ENCODE measurements at places on chromosomes 3 and 15. TPM values are rescaled to one million over a fixed set of nuclear protein-coding genes. Genes with fewer than 3 reads are reported as not detected.
A peak's percentile ranks its signal among the peaks of the same experiment; 100 is the strongest.

Gene ITGB5
- 88.7 TPM for total RNA-seq

Gene SLCO2A1
- total RNA-seq, result 7.0 TPM

Gene HRG
- not detected for total RNA-seq

Gene HCN4
- 0.78 TPM for total RNA-seq

Gene CYP11A1
- 0.26 TPM for total RNA-seq

Gene GOLGA6L10
- 2.9 TPM for total RNA-seq

Gene ITIH4
- total RNA-seq, result 60.7 TPM

Gene GPR176
- not detected for total RNA-seq

Gene TAGLN3
- 0.99 TPM for total RNA-seq

Gene ZPLD1
- 0.26 TPM for total RNA-seq

- no peak for DNase-seq
- no peak overlapping the region for H3K4me3 ChIP-seq
- H3K27me3 ChIP-seq, result no peaks in the 10 kb centered on the region
- H3K36me3 ChIP-seq, result no peaks in the 10 kb centered on the region
These were observed 2.1 kb upstream of the SNX22 start for GRCh38 chr15:64149424-64149823.

GRCh38 chr3:4533489-4534443 is 40.6 kb downstream of the ITPR1 start:
- H3K4me1 ChIP-seq, result peaks cover 13% of the 10 kb centered on the region
- no peak overlapping the region for H3K4me3 ChIP-seq
- H3K27ac ChIP-seq, result peak overlapping the region; percentile 49
- peak; percentile 21 for DNase-seq

DNA sequence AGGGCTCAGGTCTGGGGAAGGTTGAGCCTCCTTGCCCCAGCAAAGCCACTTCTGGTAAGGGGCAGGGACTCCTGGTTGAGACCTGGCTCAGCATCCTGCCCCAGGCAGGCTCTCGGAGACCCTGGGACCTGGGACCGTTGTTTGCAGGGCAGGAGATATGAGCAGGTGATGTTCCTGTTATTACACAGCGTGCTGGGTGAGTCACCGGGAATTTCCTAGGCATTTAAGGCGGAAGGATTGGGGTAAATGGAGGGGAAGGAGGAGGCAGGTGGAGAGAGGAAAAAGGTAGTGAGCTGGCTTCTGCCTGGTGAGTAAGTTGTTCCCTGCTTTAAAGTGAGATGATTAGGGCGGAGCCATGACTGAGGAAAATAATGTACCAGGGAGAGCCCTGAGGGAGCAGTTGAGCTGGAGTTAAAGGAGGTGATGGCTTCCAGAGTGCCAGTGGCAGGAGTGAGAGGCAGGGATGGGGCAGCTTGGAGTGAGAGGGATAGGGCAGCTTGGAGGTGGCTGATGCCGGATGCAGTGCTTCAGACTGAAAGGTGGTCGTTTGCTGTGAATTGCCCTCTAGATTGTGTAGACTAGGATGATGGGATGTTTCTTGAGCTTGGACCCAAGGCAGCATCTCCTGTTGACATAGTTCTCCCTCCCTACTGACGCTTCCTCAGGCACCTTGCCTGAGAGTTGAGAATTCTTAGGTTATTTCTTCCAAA is 79.4 kb downstream of the AAGAB start:
- H3K4me1 ChIP-seq, result peaks cover 15% of the 10 kb centered on the region
- H3K36me3 ChIP-seq, result no peaks in the 10 kb centered on the region
- H3K27ac ChIP-seq, result peak overlapping the region; percentile 27

DNA sequence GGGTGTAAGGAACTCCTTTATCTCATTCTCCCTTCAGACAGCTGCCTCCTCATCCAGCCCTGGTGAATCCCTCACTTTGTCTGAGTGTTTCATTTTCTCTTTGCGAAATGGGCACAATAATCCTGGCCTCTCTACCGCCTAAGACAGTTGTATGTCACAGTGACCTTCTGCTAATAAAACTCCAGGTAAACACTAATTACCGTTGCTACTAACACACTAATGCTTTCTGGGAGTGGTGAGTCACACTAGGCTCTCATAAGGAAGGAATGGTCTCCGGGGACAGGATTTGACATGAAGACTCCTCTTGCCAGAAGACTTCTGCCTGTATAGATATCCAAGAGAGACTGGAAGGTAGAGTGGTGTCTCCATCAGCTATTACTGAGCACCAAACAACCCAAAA is 71.7 kb upstream of the SNRK start:
- H3K4me1 ChIP-seq, result peaks cover 36% of the 10 kb centered on the region
- no peak overlapping the region for H3K4me3 ChIP-seq
- peak overlapping the region; percentile 26 for H3K27ac ChIP-seq
- no peaks in the 10 kb centered on the region for H3K36me3 ChIP-seq

- H3K27me3 ChIP-seq, result no peaks in the 10 kb centered on the region
- H3K4me1 ChIP-seq, result peaks cover 33% of the 10 kb centered on the region
- H3K27ac ChIP-seq, result peak overlapping the region; percentile 15
- H3K36me3 ChIP-seq, result no peaks in the 10 kb centered on the region
These were observed 7.3 kb upstream of the RTP3 start for GRCh38 chr3:46490338-46491084.

- H3K36me3 ChIP-seq, result no peaks in the 10 kb centered on the region
- H3K4me1 ChIP-seq, result peaks cover 57% of the 10 kb centered on the region
- DNase-seq, result peak; percentile 55
- no peaks in the 10 kb centered on the region for H3K27me3 ChIP-seq
- H3K4me3 ChIP-seq, result no peak overlapping the region
- H3K27ac ChIP-seq, result peak overlapping the region; percentile 87
These were observed 373.1 kb downstream of the FOXP1 start for GRCh38 chr3:71210257-71211007.

GRCh38 chr3:153856932-153857331 is 264.3 kb upstream of the ARHGEF26 start:
- DNase-seq, result no peak
- no peaks in the 10 kb centered on the region for H3K4me1 ChIP-seq
- H3K27ac ChIP-seq, result no peak overlapping the region
- H3K36me3 ChIP-seq, result no peaks in the 10 kb centered on the region
- H3K4me3 ChIP-seq, result no peak overlapping the region
- no peaks in the 10 kb centered on the region for H3K27me3 ChIP-seq

- H3K4me3 ChIP-seq, result no peak overlapping the region
- H3K36me3 ChIP-seq, result no peaks in the 10 kb centered on the region
- H3K27me3 ChIP-seq, result no peaks in the 10 kb centered on the region
These were observed 267.5 kb downstream of the PDCD6IP start for GRCh38 chr3:34065901-34066300.

DNA sequence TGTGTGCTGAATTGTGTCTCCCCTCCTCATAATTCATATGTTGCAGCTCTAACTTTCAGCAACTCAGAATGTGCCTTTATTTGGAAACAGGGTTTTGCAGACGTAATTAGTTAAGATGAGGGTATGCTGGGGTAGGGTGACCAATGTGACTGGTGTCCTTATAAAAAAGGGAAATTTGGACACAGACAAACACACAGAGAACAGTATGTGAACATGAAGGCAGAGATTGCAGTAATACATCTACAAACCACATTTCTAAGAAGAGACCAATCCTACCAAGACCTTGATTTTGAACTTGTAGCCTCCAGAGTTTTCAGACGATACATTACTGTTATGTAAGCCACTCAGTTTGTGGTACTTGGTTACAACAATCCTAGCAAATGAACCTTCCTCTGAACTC is 817.8 kb downstream of the TUSC7 start:
- H3K4me3 ChIP-seq, result no peak overlapping the region
- H3K27ac ChIP-seq, result no peak overlapping the region
- no peaks in the 10 kb centered on the region for H3K36me3 ChIP-seq
- no peak for DNase-seq
- H3K27me3 ChIP-seq, result no peaks in the 10 kb centered on the region

DNA sequence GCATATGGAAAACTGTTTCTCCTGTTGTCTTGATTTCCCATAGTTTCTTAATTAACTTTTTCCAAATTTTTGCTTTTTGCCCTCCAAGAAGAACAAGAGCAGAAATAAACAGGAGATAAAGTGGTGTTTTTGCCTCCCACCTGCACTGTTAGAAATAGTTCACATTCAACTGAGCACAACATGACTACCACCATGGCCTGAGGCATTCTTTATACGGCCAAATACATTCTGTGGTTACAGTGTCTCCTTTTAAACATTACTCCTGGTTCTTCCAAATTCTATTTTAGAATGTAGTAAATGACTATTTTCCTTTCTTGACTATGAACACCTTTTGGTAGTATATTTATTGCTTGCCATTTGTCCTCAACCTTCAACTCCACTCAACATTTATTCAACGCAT is 98.5 kb downstream of the LARS2 start:
- H3K27me3 ChIP-seq, result no peaks in the 10 kb centered on the region
- no peak for DNase-seq
- no peaks in the 10 kb centered on the region for H3K4me1 ChIP-seq
- H3K4me3 ChIP-seq, result no peak overlapping the region
- H3K27ac ChIP-seq, result no peak overlapping the region

DNA sequence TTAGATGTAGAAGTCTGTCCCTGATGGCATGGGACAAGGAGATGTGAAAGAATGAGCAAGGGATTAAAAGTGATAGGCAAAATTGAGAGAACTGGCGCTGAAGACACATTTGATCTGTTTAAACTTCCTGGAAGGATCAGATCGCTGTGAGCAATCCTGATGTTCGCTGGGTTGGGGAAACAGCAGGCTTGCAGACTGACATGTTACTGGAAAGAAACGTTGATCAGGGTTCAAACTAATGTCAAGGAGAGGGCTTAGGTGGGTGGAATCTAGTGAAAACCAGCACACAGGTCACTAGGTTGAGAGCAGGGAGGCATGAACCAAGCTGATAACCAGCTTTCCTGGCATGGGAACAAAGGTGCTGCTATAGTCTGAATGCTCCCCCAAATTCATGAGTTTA is 34.5 kb upstream of the SPTSSB start:
- no peak for DNase-seq
- no peak overlapping the region for H3K27ac ChIP-seq
- peaks cover 8% of the 10 kb centered on the region for H3K4me1 ChIP-seq
- no peaks in the 10 kb centered on the region for H3K27me3 ChIP-seq
- H3K4me3 ChIP-seq, result no peak overlapping the region
- H3K36me3 ChIP-seq, result no peaks in the 10 kb centered on the region

- no peak overlapping the region for H3K27ac ChIP-seq
- no peaks in the 10 kb centered on the region for H3K36me3 ChIP-seq
- no peak overlapping the region for H3K4me3 ChIP-seq
- DNase-seq, result no peak
- H3K27me3 ChIP-seq, result no peaks in the 10 kb centered on the region
These were observed 154.4 kb downstream of the DNAJB8 start for GRCh38 chr3:128312271-128312670.

GRCh38 chr3:23629181-23629894 is 176.4 kb upstream of the UBE2E1 start:
- H3K4me1 ChIP-seq, result peaks cover 15% of the 10 kb centered on the region
- no peak overlapping the region for H3K27ac ChIP-seq
- H3K27me3 ChIP-seq, result no peaks in the 10 kb centered on the region
- H3K36me3 ChIP-seq, result no peaks in the 10 kb centered on the region
- no peak overlapping the region for H3K4me3 ChIP-seq
- DNase-seq, result peak; percentile 40

DNA sequence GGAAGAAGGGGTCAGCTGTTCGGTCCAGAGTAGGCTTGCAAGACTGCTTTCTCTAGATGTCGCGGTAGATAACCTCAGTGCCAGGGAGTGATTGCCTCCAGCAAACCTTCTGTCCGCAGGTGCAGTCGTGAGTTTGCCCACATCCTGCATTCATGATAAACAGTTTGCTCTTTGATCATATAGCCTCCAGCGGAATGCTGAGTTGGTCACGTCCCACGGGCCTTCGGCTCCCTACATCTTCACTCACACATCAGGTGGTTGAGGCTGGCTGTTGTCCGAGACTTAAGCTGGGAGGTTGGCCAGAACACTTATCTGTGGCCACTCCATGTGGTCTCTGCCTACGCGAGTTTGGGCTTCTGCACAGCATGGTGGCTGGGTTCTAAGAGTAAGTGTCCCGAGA is 62.1 kb upstream of the NR2C2 start:
- no peak overlapping the region for H3K4me3 ChIP-seq
- H3K4me1 ChIP-seq, result no peaks in the 10 kb centered on the region
- no peak for DNase-seq
- no peaks in the 10 kb centered on the region for H3K27me3 ChIP-seq

DNA sequence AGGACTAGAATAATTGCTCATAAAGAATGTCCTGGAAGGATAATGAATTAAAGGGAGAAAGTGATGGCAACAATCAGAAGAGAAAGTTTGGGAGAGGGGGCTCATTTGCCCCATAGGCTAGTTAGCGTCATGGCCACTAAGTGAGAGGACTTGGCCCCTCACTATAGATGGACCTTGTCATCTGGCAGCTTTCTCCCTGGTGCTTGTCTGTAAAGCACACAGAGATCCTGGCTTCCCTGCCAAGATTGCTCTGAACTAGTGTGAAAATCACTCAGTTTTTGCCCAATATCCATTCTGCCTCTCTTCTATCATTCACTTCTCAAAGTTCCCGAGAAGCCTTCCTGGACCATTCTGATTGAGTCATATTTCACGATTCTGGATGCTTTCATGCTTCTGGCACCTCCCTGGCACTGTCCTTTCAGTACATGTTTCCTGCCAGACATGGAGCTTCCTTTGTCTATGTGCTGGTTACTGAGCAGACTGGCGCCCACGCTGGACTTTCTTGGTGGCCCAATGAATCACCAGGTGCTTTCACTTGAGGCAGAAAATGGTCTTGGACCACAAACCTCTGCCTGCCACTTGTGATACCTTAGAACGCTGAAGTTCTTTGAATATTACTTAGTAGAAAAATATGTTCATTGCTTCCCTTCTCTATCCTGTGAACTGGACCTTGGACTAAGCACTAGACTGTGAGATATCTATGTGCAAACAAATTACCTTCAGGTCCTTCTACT is 709.6 kb upstream of the CFAP20DC start:
- DNase-seq, result no peak
- H3K27ac ChIP-seq, result no peak overlapping the region
- H3K4me3 ChIP-seq, result no peak overlapping the region
- H3K4me1 ChIP-seq, result peaks cover 11% of the 10 kb centered on the region
- no peaks in the 10 kb centered on the region for H3K27me3 ChIP-seq

GRCh38 chr3:48585411-48585810 is 9.7 kb downstream of the COL7A1 start:
- no peaks in the 10 kb centered on the region for H3K4me1 ChIP-seq
- H3K4me3 ChIP-seq, result no peak overlapping the region
- H3K27ac ChIP-seq, result no peak overlapping the region
- DNase-seq, result no peak
- no peaks in the 10 kb centered on the region for H3K36me3 ChIP-seq

DNA sequence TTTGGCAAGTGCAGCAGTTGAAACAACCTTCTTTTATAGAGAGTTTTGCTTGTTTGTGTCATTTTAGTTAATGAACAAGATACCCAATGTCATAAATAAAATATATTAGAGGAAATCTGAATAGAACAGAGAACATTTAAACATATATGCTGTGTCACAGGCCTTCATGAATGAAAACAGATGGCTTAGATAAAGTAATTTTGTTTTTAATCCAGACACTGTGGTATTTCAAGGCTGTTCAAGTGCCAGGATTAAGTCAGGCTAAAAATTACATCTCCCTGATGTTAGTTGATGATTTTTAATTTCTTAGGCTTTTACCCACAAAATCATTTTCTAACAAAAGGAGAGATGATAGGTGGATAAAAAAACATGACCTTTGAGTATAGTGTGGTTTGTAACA is 4.9 kb upstream of the ACKR4 start:
- DNase-seq, result no peak
- no peaks in the 10 kb centered on the region for H3K27me3 ChIP-seq
- no peak overlapping the region for H3K4me3 ChIP-seq
